AG10803 (cell line): ENCODE measurements at places on chromosomes 5 and 9.

DNA sequence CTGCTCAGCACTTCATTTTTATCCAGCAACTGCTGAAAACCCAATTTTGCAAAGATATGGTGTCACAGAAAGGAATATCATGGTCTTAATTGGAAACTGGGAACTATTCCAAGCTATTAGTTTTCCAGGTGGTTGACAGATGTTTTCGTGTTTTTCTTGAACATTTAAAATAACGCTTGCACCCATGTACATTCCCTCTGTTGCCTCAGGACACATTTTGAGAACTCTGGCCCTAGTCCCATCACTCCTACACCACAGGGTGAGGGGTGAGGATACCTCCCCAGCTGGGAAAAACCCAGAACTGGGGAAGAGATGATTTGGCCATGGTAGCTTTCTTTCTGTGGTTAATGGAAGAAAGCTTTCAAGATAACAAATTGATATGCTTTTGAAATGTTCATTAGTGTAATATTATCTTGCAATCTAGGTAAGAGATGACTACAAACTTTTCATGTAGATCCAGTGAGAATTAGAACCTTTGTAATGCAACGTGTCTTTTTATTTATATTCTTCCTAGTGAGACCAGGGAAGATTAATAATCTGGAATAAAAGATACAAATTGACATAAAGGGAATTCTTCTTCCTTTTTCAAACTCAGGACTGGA is 627.0 kb downstream of the RAB3C start:
- DNase-seq = peak; percentile 46

- no peak for DNase-seq
Observed at GRCh38 chr9:92988215-92988768, 41.0 kb downstream of the FGD3 start.

DNA sequence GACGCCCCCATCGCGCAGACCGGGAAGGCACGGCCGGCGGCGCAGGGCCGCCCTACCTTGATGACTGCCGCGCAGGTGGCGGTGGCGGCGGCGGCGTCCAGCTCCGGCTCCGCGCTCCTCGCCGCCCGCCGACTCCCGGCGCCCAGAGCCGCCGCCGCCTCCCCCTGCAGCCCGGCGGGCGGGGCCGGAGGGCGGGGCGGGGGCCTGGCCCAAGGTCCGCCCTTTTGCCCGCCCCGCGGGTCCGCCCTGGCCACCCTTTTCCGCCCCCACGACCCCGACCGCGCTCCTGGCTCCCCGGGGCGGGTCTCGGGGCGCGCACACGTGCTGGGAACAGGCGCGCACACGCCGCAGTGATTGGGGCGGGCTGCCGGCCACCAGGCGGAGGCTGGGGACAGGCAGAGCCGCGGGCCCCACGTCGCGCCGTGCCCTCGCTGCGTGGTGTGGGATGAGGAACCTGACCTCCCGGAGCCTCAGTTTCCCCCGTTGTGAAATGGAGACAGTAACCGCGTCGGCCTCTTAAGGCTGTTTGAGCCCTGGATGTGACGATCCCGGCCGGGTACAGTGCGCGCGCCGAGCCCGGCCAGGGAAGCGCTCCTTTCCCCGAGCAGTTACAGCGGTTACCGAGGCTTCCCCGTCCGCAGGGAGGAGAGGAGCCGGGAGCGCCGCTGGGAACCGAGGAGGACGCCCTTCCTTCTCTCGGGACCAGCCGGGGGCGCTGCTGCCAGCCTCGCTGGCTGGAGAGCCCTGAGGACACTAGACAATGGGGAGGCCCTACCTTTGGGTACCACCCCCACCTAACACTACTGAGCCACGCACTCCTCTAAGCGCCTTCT is at the start of gene CORO2A:
CORO2A (minus strand) TSS at position 135 of the 833 bp plus-strand sequence. CDS start 34,977 bp downstream, outside the sequence.
- peak; percentile 61 for DNase-seq

GRCh38 chr9:89815061-89815902 is 210.5 kb downstream of the GADD45G start:
- DNase-seq = no peak

DNA sequence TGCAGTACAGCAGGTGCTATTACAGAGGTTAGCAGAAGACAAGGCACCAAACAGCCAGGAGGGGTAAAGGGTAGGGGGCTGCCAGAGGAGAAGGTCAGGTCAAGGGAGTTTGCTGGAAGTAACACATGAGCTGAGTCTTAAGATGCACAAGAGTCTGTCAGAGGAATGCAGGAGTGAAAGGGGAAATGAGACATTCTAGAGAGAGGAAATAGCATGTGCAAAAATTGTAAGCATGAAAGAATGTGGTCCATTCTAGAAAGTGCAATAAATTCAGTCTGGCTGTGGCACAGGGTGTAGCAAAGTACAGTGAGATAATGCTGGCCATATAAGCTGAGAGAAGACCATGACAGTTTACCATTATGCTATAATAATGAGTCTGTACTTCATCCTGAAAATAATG is 6.6 kb downstream of the GOLGA1 start:
- peak; percentile 70 for DNase-seq

DNA sequence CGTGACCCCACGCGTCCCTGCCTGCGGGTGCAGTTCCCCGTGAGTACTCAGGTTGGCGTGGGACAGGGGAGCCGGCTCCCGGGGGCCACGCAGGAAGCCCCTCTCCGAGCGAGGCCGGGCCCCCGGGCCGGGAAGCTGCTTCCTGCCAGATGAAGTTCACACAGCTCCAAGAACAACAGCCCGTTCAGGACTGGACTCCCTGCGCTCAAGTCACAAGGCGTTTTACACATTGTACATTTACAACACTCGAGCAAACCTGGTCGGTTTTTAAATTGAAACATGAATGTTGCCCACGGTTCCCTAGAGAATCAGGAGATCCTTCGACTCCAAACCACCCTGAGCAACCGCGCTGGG is 22.4 kb downstream of the SLC9A3 start:
- no peak for DNase-seq

DNA sequence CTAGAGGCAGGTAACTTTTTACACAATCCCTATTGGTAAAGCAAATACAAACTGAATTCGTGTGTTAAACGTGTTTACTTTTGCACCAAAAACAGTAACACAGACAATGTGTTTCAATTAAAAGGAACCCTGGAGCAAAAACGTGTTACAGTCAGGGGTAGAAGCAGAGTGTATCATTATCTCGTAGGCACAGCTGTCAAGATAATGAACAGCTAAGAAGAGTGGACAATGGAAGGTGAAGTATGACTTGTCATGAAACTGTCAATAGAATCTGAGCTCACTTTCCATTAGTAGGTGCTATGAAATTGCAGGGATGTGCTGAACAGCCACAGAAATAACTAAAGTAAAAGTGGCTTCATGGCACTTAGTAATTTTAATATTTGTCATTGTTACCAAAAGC is 1229.8 kb upstream of the WWC1 start:
- no peak for DNase-seq

DNA sequence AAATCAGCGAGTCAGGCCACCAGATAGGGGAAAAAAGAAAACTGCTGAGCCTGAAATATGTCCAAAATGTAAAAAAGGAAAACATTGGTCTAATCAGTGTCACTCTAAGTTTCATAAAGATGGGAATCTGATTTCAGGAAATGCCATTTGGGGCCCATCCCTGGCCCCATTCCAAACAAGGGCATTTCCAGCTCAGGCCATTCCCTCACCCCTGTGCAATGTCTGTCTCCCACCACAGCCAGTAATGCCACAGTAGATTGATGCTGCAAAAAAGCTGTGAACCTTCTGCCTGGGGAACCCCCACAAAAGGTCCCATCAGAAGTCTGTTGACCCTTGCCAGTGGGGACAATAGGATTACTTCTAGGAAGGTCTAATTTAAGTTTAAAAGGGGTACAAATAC is 199.6 kb downstream of the YTHDC2 start:
- DNase-seq = no peak

DNA sequence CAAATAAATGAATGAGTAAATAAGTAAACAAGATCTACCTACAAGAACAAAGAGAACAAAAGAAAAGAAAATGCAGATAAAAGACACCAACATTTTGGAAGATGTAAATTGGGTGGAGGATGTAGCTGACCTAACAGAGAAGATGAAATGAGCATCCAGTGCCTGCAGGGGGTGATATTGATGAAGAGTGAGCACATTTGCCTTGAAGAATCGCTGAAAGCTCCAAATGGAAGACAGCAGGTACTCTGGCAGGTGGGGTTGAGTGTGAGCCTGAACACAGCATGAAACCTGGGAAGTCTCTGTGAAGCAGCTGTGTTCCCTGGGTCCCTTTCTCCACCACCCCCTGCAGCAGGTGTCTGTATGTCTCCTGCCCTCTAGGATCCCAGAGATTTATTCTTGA is 125.6 kb downstream of the NXNL2 start:
- peak; percentile 33 for DNase-seq

DNA sequence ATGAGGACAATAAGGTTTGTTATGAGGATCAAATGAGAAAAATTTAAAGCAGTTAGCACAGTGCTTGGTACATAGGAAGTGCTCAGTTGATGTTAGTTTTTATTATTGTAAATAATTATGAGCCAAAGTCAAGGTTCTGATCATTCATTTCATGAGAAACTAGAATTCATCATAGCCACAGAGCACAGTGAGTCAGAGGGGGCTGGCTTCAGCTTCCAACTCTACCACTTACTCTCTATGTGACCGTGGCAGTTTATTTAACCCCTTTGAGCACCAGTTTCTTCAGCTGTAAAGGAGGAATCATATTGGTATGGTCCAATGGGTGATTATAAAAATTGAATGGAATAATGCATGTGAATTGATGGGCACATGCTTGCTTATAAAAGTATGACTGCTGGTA is 39.4 kb downstream of the KLHL3 start:
- no peak for DNase-seq

DNA sequence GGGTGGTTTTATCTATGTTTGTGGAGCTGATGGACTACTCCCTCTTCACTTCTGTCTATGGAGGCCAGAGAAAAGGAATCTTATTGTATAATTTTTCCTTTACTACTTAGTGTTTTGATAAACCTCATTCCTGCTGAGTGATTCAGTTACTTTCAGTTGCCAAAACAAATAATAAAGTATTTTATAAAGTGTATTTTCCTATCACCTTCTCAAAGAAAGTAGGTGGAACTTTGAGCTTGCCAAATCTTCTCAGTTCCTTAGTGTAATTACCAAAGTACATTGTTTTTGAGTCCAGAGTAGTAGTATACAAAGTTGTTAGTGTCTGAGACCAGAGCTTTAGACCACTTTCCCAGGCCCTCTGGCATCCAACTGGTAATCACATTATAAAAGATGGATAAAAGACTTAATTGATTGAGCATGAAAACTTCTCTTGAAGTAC is 13.5 kb downstream of the RABGAP1 start:
- DNase-seq = peak; percentile 18

- DNase-seq = no peak
Observed at GRCh38 chr9:137988051-137988450, 110.5 kb downstream of the CACNA1B start.

GRCh38 chr9:10134266-10134665 is 478.5 kb downstream of the PTPRD start:
- no peak for DNase-seq

DNA sequence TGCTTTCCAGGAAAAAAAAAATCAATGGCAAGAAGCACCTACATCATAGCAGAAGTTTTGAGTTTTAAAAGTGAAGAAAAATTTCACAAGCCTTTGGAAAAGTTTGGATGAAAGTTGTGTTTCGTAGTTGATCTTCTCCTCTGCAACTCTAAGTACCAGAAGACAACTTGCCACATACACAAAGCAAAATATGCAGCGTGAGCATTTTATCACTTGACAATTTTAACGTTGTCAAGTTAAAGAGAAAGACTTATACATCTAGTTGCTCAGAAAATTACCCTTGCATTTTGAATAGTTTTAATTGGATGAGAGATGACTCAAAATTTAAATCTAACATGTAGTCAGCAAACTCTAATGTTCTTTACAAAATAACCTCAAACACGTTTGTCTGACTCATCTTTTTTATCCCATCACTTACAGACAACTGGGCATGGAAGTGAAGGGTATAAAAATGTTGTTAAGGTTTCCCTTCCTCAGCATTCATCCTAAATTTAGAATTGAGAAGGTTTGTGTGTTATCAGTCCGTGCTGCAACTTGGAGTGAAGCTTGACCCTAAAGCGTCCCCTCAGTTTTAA is 213.4 kb downstream of the MARCHF11 start:
- no peak for DNase-seq

- no peak for DNase-seq
Observed at GRCh38 chr5:74619308-74619707, 21.2 kb downstream of the ENC1 start.

DNA sequence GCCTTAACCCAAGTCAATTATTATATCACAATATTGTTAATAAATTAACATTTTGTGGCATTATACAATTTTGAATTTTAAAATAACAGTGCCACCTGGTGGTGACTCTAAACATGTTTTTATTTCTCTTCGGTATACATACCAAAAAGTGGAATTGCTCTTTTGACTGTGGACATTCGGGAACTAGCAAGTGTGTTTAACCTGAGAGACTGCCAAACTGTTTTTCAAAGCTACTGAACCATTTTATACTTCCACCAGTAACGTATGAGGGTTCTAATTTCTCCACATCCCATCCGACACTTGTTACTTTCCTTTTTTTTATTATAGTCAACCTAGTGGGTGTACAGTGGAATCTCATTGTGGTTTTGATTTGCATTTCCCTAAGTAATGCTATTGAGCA is 18.3 kb upstream of the HSDL2 start:
- DNase-seq = peak; percentile 49

GRCh38 chr5:115098041-115098702 is 71.5 kb downstream of the TRIM36 start:
- DNase-seq = peak; percentile 48

DNA sequence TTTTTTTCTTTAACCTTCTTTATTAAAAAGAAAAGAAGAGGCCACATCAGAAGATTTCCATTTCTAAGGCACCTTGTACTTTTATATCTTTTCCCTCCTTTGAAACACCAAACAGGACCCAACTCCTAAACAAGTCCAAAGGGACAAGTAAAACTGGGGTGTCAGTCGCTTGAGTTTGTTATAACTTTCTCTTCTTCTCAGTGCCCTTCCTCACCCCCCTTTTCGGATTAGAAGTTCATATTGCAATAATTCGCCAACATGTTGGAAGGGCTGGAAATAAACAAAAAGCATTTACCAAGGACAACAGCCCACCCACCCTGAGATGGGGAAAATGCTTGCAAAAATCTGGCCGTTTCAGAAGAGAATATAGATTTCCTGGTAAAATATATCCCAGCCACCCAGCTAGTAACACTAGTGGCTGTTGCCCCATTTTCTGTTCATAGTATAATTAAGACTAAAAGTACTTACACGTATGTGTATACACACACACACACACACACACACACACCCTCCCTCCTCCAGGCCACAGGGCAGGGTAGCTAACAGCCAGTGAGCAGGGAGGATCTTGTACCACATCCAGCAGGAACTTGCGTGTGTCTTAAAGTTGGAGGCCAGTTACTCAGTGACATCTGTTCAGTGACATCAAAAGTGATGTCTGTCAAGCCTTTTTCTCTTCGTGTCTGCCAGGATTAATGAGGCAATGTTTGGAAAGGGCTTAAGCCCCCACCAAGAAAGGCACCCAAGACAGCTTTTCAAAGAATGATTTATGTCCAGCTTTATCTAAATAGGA is 149.1 kb upstream of the KLF4 start:
- DNase-seq = peak; percentile 88

GRCh38 chr5:56167519-56167918 is 65.6 kb downstream of the ANKRD55 start:
- DNase-seq = no peak

- no peak for DNase-seq
Observed at GRCh38 chr9:135573124-135573523, 11.6 kb downstream of the PAEP start.
